Psoas muscle (tissue), 8 donors: ENCODE measurements at places on chromosomes 6 and 20. TPM values are rescaled to one million over a fixed set of nuclear protein-coding genes. Genes with fewer than 3 reads are reported as not detected.

SLC22A1 gene
- polyA plus RNA-seq = 0.23 TPM

RAMACL gene
- 0.25 TPM for polyA plus RNA-seq

AHCY gene
- polyA plus RNA-seq = 82.2 TPM

MYH7B gene
- 6.4 TPM for polyA plus RNA-seq

UTRN gene
- polyA plus RNA-seq = 10.8 TPM

KCNK15 gene
- not detected for polyA plus RNA-seq

COL11A2 gene
- 0.61 TPM for polyA plus RNA-seq

DCDC2 gene
- polyA plus RNA-seq = 1.1 TPM

PNPLA1 gene
- polyA plus RNA-seq = 0.05 TPM

GNAS-AS1 gene
- polyA plus RNA-seq = 0.13 TPM

PTPRT gene
- polyA plus RNA-seq = under 0.01 TPM

ULBP2 gene
- 0.81 TPM for polyA plus RNA-seq

GABRR1 gene
- not detected for polyA plus RNA-seq

DHX35 gene
- polyA plus RNA-seq = 9.1 TPM

PREX1 gene
- polyA plus RNA-seq = 2.5 TPM

HUS1B gene
- polyA plus RNA-seq = not detected

ZFP57 gene
- polyA plus RNA-seq = not detected

SOX12 gene
- 3.6 TPM for polyA plus RNA-seq

BCAS1 gene
- polyA plus RNA-seq = 0.04 TPM

LPIN3 gene
- polyA plus RNA-seq = 3.0 TPM
